Common myeloid progenitor, CD34-positive (primary cell): ENCODE measurements at places on chromosomes 6 and 20.

DNA sequence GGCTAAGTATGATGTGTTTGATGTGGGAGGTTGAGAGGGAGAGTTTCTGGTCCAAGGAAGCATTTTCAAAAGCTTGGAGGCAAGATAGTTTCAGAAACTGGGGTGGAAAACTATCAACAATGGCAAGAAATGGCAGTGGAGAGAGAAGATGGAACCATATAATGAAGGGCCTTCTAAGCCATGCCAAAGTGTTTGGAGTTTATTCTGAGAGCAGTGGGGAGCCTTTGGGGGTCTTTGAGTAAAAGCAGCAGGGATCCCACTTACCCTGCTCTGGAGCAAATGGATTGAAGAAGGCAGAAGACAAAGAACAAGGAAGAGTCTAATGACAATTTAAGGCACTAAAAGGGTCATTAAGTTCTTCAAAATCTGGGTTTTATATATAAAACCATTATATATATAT, 538.9 kb downstream of the UTRN start:
- no peaks in the 10 kb centered on the region for H3K4me1 ChIP-seq
- no peak overlapping the region for H3K27ac ChIP-seq
- H3K36me3 ChIP-seq, result peaks cover 10% of the 10 kb centered on the region
- no peak for DNase-seq
- H3K4me3 ChIP-seq, result no peak overlapping the region

GRCh38 chr6:133184798-133185372, 56.3 kb upstream of the EYA4 start:
- no peak overlapping the region for H3K4me3 ChIP-seq
- no peaks in the 10 kb centered on the region for H3K4me1 ChIP-seq
- DNase-seq, result peak; percentile 43
- H3K27me3 ChIP-seq, result peaks cover 3% of the 10 kb centered on the region
- no peaks in the 10 kb centered on the region for H3K36me3 ChIP-seq

DNA sequence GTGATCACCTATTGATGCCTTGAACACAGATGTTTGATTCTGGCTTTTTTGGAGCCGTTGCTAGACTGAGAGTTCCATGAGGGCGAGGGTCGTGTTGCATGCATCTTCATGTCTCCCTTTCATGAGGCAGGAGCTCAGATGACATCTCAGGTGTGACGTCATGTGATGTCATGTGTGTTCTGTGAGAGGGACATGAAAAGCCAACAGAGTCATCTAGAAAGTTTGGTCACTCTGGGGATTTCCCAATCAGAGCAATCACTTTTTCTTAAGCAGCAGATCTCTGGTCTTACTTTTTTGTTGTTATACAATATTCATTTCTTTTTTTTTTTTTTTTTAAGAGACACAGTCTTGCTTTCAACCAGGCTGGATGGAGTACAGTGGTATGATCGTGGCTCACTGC, 411.8 kb downstream of the PREX1 start:
- no peaks in the 10 kb centered on the region for H3K4me1 ChIP-seq
- H3K27me3 ChIP-seq, result peaks cover 14% of the 10 kb centered on the region
- H3K4me3 ChIP-seq, result no peak overlapping the region
- no peak for DNase-seq
- H3K36me3 ChIP-seq, result no peaks in the 10 kb centered on the region

GRCh38 chr6:41781366-41781730, 766 bp downstream of the PRICKLE4 start:
- H3K4me1 ChIP-seq, result peaks cover 24% of the 10 kb centered on the region
- no peak for DNase-seq

GRCh38 chr6:160071805-160072690, 49.6 kb upstream of the SLC22A1 start:
- H3K27ac ChIP-seq, result no peak overlapping the region
- no peak overlapping the region for H3K4me3 ChIP-seq
- peak; percentile 17 for DNase-seq
- H3K4me1 ChIP-seq, result peaks cover 13% of the 10 kb centered on the region

DNA sequence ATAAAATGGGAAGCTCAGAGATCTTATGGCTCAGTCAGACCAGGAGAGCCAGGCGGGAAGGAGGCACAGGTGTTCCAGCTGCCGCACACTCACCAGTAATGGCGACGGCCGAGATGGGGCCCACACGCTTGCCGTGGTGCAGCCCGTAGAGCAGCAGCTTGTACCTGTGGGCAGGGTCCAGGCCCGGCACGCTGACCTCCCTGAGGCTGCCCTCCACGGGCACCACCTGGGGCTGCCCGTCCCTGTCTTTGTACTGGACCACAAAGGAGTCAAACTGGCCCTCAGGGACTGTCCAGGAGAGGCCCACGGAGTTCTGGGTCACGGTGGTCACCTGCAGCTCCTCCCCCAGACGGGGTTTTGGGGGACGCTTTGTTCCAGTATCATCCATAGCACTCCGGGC, 31.2 kb downstream of the CYP21A2 start:
- no peak overlapping the region for H3K4me3 ChIP-seq
- DNase-seq, result no peak
- no peaks in the 10 kb centered on the region for H3K36me3 ChIP-seq

DNA sequence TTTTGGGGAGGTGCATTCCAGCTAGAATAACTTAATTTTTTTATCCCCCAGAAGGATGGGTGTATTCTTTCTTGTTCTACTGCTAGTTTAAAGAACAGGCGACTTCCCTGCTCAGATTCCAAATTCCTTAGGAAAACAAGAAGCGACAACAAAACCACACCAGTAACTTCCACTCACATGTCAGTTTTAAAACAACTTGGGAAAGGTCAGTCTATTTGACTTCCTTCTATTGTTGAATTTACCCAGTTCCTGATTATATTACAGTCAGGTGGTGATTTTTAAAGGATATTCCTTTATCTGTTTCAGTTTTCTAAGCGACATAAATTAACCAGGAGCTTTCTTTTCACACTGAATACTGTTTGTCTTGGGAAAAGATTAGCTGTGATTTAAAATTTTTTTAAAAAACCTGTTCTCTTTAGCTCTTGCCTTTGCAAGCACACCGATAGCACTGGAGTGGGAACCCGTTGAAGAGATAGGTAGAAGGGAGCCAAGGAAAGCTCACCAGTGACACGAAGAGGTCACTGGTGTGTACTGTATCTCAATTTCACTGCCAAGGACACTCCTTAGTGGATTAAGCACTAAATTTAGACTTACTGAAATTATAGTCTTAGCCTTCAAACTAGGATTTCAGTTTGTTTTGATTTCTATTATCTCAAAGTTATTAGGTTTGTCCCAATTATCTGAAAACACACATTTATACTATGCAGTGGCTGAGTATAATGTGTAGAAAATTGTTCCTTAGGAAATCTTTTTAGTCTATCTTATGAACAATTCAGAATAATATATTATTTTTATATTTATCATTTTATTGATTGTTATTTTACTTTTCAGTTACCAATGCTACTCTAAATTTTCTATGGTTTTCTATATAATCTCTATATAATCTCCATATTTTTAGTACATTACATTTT, 22.3 kb downstream of the MARCKS start:
- no peak overlapping the region for H3K27ac ChIP-seq
- DNase-seq, result peak; percentile 80
- no peak overlapping the region for H3K4me3 ChIP-seq
- no peaks in the 10 kb centered on the region for H3K27me3 ChIP-seq

GRCh38 chr6:15474196-15474595, 188.6 kb downstream of the DTNBP1 start:
- peaks cover 16% of the 10 kb centered on the region for H3K36me3 ChIP-seq
- peaks cover 11% of the 10 kb centered on the region for H3K4me1 ChIP-seq
- H3K27ac ChIP-seq, result no peak overlapping the region
- H3K27me3 ChIP-seq, result no peaks in the 10 kb centered on the region
- DNase-seq, result no peak

- no peak overlapping the region for H3K4me3 ChIP-seq
- peaks cover 34% of the 10 kb centered on the region for H3K4me1 ChIP-seq
- DNase-seq, result no peak
- no peaks in the 10 kb centered on the region for H3K27me3 ChIP-seq
- H3K27ac ChIP-seq, result no peak overlapping the region
- no peaks in the 10 kb centered on the region for H3K36me3 ChIP-seq
Observed at GRCh38 chr6:156511051-156511450, 266.1 kb upstream of the ARID1B start.

GRCh38 chr20:52852714-52853113, 119.4 kb upstream of the TSHZ2 start:
- no peak overlapping the region for H3K4me3 ChIP-seq
- no peak overlapping the region for H3K27ac ChIP-seq
- no peaks in the 10 kb centered on the region for H3K27me3 ChIP-seq
- no peaks in the 10 kb centered on the region for H3K4me1 ChIP-seq

- no peak overlapping the region for H3K27ac ChIP-seq
- no peaks in the 10 kb centered on the region for H3K27me3 ChIP-seq
- no peaks in the 10 kb centered on the region for H3K36me3 ChIP-seq
- no peak for DNase-seq
- H3K4me1 ChIP-seq, result no peaks in the 10 kb centered on the region
- H3K4me3 ChIP-seq, result no peak overlapping the region
Observed at GRCh38 chr6:45031601-45032000, 296.5 kb upstream of the RUNX2 start.

- H3K4me3 ChIP-seq, result no peak overlapping the region
- H3K36me3 ChIP-seq, result no peaks in the 10 kb centered on the region
- no peak overlapping the region for H3K27ac ChIP-seq
- peaks cover 18% of the 10 kb centered on the region for H3K4me1 ChIP-seq
- no peaks in the 10 kb centered on the region for H3K27me3 ChIP-seq
- DNase-seq, result no peak
Observed at GRCh38 chr6:36766399-36766945, 68.8 kb downstream of the RAB44 start.

DNA sequence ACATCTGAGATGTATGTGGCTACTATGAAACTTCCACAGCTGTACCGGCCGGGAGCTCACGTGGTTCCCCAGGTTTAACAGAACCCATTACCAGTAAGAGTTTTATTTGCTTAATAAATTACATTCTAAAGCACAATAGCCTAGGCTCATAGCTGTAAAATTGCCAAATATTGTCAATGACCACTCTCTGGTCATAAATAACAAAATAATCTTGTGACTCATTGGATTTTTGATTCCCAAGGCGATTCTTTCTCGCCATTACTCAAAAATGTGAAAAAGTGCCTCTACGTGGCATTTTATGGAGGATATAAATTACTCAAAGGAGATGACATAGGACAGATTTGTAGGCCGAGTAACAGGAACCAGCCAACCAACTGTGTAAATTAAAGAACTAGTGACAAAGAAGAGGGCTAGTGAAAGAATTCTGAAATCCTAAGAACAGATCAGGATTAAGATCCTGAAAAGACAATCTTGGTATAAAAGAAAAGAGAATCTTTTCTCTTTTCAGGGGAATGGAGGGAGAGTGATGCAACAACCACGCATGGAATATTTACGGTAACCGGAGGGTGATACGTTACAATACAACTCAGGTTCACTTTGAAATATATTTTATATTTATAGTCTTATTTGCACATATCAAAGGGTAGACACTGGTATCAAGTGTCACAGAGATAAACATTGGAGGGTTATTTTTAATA, 199.7 kb downstream of the FOXC1 start:
- no peaks in the 10 kb centered on the region for H3K27me3 ChIP-seq
- no peak overlapping the region for H3K27ac ChIP-seq
- H3K4me3 ChIP-seq, result no peak overlapping the region
- no peak for DNase-seq
- no peaks in the 10 kb centered on the region for H3K4me1 ChIP-seq

GRCh38 chr20:62190639-62191411, 8.0 kb downstream of the MTG2 start:
- H3K27ac ChIP-seq, result no peak overlapping the region
- no peaks in the 10 kb centered on the region for H3K4me1 ChIP-seq
- no peak for DNase-seq

DNA sequence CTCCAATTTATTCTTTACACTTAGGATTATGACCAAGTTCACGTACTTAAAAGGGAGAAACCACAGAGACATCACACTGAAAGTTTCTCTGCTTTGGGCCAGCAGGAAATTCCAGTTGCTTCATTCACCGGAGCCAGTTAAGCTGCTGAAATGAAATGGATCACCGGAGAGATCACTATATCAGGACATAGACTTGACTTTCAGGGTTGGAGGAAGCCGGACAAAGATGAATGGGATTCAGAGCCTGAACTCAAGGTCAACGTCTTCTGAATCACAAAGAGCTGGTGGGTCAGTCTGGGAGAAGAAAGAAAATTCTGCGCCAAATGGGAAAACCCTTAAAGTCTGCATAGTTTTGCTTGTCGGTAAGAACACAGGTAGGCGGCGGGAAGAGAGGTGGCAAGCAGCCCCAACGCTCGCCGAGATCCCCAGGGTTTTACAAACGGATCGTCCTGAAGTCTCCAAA, 81.9 kb upstream of the CCDC28A start:
- H3K27ac ChIP-seq, result no peak overlapping the region
- peak; percentile 28 for DNase-seq
- H3K4me3 ChIP-seq, result peak overlapping the region; percentile 78

GRCh38 chr20:57505979-57506378, 19.0 kb downstream of the CTCFL start:
- no peaks in the 10 kb centered on the region for H3K36me3 ChIP-seq
- no peak overlapping the region for H3K27ac ChIP-seq
- no peaks in the 10 kb centered on the region for H3K4me1 ChIP-seq
- DNase-seq, result no peak
- H3K4me3 ChIP-seq, result no peak overlapping the region

GRCh38 chr6:31630177-31630934, 9.8 kb downstream of the PRRC2A start:
- no peak overlapping the region for H3K27ac ChIP-seq
- no peak overlapping the region for H3K4me3 ChIP-seq
- no peak for DNase-seq
- no peaks in the 10 kb centered on the region for H3K4me1 ChIP-seq

DNA sequence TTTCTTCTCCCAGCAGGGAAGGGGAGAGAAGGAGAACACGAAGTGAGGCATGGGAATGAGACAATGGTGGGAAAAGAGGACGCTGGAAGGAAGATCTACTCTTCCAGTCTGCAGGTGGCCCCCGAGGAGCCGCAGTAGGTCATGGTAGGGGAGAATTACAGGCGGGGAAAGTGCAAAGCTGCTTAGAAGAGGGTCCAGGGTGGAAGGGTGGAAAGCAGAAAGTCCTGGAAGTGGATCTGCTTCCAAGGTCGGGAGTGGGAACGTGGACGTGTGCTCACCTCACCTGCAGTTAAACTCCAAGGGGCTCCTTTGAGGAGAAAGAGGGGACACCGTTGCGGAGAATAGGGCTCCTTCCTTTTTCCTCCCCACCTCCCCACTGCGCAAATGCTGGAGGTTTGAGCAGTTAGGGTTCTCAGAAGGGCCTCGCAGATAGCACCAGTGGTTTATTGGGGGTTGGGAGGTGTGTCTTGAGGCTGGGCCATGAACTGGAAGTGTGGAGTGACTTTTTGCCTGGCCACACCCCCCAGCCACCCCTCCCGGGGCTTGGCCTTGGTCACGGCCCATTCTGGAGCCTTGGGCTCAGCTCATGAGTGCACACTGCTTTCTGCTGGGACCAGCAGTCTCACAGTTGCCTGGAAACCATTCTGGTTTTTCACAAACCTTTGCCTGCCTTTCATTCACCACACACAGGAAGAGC, 100.4 kb upstream of the MLN start:
- no peaks in the 10 kb centered on the region for H3K27me3 ChIP-seq
- H3K4me1 ChIP-seq, result peaks cover 78% of the 10 kb centered on the region
- no peaks in the 10 kb centered on the region for H3K36me3 ChIP-seq
- peak; percentile 86 for DNase-seq

DNA sequence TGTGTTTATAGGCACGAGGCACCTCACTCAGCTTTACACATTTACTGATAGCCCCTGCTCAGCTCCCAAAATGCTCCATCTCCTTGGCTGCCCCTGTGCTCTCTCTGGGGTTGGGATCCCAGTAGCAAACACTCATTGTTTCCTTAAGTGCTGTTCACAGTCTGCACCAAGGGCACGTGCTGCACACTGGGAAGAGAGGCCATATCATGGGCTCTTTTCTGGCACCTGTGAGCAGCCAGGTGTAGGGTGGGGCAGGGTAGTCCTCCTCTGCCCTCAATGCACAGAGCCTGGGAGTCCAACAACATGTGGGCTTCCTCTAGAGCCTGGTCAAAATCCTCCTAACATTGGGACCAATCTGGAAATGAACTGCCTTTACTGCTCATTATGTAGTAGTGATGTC, 67.9 kb downstream of the BANF2 start:
- no peaks in the 10 kb centered on the region for H3K36me3 ChIP-seq
- no peak overlapping the region for H3K4me3 ChIP-seq
- no peaks in the 10 kb centered on the region for H3K4me1 ChIP-seq
